Endothelial cell of umbilical vein (primary cell): ENCODE measurements at places on chromosomes 1 and 21. TPM values are rescaled to one million over a fixed set of nuclear protein-coding genes. Genes with fewer than 3 reads are reported as not detected.

SEC16B gene
- 0.44 and 0.78 TPM in 2 replicates for total RNA-seq

CD1E gene
- total RNA-seq, result not detected in 2 replicates

TIAM1 gene
- total RNA-seq, result 0.83 and 0.86 TPM in 2 replicates

NBPF6 gene
- total RNA-seq, result not detected in 2 replicates

AIM2 gene
- not detected in 2 replicates for total RNA-seq

OR2M3 gene
- not detected in 2 replicates for total RNA-seq

TNFRSF8 gene
- total RNA-seq, result not detected in 2 replicates

PLXNA2 gene
- total RNA-seq, result 229 and 302 TPM in 2 replicates

NIBAN1 gene
- 1.5 and 2.8 TPM in 2 replicates for total RNA-seq

RRP15 gene
- 17.3 and 24.4 TPM in 2 replicates for total RNA-seq

FCER1G gene
- 1.6 and 2.2 TPM in 2 replicates for total RNA-seq

TACSTD2 gene
- total RNA-seq, result 14.1 and 30.7 TPM in 2 replicates

S100B gene
- not detected in 2 replicates for total RNA-seq

RYR2 gene
- not detected in 2 replicates for total RNA-seq

TMEM59 gene
- 196 and 198 TPM in 2 replicates for total RNA-seq

RGS8 gene
- not detected in 2 replicates for total RNA-seq

OR14K1 gene
- not detected in 2 replicates for total RNA-seq

MEGF6 gene
- 47.4 and 63.7 TPM in 2 replicates for total RNA-seq

UBL4B gene
- not detected in 2 replicates for total RNA-seq

TDRKH gene
- 9.3 and 9.6 TPM in 2 replicates for total RNA-seq

CDC42BPA gene
- 88.1 and 92.6 TPM in 2 replicates for total RNA-seq

TRIM62 gene
- 8.3 and 8.6 TPM in 2 replicates for total RNA-seq

CACNA1S gene
- not detected in 2 replicates for total RNA-seq

C1orf115 gene
- total RNA-seq, result 15.8 and 16.4 TPM in 2 replicates

C2CD2 gene
- 33.6 and 41.2 TPM in 2 replicates for total RNA-seq

PROK1 gene
- not detected in 2 replicates for total RNA-seq

TMOD4 gene
- 1.4 TPM in 2 replicates for total RNA-seq

PFKFB2 gene
- total RNA-seq, result 1.8 and 2.0 TPM in 2 replicates

TMEM269 gene
- total RNA-seq, result not detected in 2 replicates

RNF220 gene
- 62.7 and 72.6 TPM in 2 replicates for total RNA-seq

OXCT2 gene
- 0.48 and 0.60 TPM in 2 replicates for total RNA-seq

FCGR3A gene
- not detected in 2 replicates for total RNA-seq

TSSK3 gene
- total RNA-seq, result 0.42 and 1.1 TPM in 2 replicates

KCNT2 gene
- 1.4 and 1.6 TPM in 2 replicates for total RNA-seq

LYPD8 gene
- total RNA-seq, result not detected in 2 replicates

LRRC38 gene
- not detected in 2 replicates for total RNA-seq

COL9A2 gene
- total RNA-seq, result 0.64 and 1.3 TPM in 2 replicates

OR2L2 gene
- total RNA-seq, result 0.07 TPM in 1 of 2 replicates, not detected in the other

SYPL2 gene
- not detected in 2 replicates for total RNA-seq

IL10 gene
- total RNA-seq, result not detected in 2 replicates

AZIN2 gene
- 0.76 and 0.91 TPM in 2 replicates for total RNA-seq

IL12RB2 gene
- total RNA-seq, result 0.42 and 0.48 TPM in 2 replicates

GSTM4 gene
- total RNA-seq, result 5.5 and 9.5 TPM in 2 replicates

GPR89B gene
- 9.8 and 11.7 TPM in 2 replicates for total RNA-seq

LCE2C gene
- not detected in 2 replicates for total RNA-seq

GJA8 gene
- not detected in 2 replicates for total RNA-seq

DPT gene
- not detected in 2 replicates for total RNA-seq

CLDN14 gene
- total RNA-seq, result 0.62 and 1.0 TPM in 2 replicates

CELA2B gene
- not detected in 2 replicates for total RNA-seq

SH3GLB1 gene
- 140 and 148 TPM in 2 replicates for total RNA-seq

ALX3 gene
- total RNA-seq, result not detected in 2 replicates

SGIP1 gene
- 51.0 and 68.9 TPM in 2 replicates for total RNA-seq

S100A7 gene
- not detected in 2 replicates for total RNA-seq

C1QC gene
- not detected in 2 replicates for total RNA-seq

FCRL3 gene
- total RNA-seq, result not detected in 2 replicates

HSD3B1 gene
- not detected in 2 replicates for total RNA-seq

LINGO4 gene
- total RNA-seq, result not detected in 2 replicates

COL6A1 gene
- total RNA-seq, result 26.8 and 30.1 TPM in 2 replicates

SPRTN gene
- total RNA-seq, result 15.4 and 16.1 TPM in 2 replicates
